NCI-H1105 (cell line): ENCODE measurements at places on chromosomes 5 and 9.

- DNase-seq: no peak
Measured at GRCh38 chr5:68730220-68730978, 363.4 kb upstream of the SLC30A5 start.

- DNase-seq: no peak
Measured at GRCh38 chr9:89339807-89340206, 21.5 kb downstream of the SECISBP2 start.

- no peak for DNase-seq
Measured at GRCh38 chr9:111598733-111599091, 735 bp downstream of the PTGR1 start.

DNA sequence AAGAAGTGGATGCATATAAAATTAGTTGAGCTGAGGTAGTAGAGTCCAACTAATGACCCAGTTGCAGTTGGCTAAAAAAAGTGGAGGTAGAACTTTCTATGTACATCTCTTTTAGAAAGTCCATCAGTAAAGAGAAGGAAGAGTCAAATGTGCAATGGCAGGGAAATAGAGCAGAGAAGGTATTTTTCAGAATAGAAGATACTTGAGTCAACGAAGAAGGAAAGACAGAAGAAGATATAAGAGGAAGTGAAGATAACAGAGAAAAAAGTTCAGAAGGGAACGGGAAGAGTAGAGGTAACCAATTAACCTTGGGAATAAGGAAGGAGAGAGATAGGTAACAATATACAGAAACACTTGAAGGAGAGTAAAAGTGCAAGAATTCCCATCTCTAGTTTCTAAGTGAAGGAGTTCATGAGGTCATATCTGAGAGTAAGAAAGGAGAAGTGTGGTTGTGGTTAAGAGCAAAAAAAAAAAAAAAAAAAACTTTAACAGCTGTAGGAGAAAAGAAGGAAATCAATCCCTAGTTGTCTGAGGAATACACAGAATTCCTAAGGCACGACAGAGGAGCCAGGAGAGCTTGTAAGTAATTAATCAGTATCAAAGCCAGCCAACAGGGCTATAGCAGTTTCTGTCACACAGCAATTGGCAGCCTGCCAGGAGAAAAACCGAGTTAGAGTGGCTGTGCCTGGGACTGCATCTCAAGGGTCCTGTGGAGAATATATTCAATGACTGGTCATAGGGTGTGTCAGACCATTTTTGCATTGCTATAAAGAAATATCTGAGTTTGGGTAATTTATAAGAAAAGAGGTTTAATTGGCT, 61.0 kb downstream of the ARL15 start:
- no peak for DNase-seq

- no peak for DNase-seq
Measured at GRCh38 chr9:17742067-17742466, 163.2 kb downstream of the SH3GL2 start.

DNA sequence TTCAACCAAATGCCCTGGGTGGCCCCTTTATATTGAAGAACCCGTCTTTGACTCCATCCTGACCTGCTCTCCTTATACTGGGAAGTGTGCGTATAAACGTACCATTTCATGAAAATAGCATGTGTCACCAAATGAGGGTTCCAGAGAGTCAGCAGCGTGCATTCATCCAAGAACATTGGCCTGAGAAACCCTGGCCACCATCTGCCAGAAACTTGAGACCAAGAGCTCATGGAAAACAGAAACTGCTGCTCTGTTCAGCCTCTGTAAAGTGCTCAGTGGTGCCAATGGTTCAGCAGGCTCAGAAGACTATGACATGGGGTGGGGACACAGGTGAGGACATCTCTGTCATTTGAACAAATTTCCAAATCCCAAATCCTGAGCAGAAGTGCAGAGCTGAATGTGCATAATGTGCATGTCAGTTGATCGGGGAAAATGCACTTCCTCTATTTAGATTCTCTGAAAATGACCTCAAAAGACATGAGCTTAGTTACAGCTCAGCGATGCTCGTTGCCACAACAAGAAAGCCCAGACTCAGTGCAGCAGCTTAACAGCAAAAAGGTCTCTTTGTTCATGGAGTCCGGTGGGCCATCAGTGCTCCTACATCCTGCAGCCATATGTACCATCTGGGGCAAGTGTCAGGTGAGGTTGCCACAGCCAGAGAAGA, 176.1 kb downstream of the ATPSCKMT start:
- DNase-seq: no peak

- no peak for DNase-seq
Measured at GRCh38 chr9:136310273-136311030, 6.6 kb upstream of the CCDC187 start.

GRCh38 chr5:100902440-100903038, 543 bp downstream of the ST8SIA4 start:
- DNase-seq: no peak

DNA sequence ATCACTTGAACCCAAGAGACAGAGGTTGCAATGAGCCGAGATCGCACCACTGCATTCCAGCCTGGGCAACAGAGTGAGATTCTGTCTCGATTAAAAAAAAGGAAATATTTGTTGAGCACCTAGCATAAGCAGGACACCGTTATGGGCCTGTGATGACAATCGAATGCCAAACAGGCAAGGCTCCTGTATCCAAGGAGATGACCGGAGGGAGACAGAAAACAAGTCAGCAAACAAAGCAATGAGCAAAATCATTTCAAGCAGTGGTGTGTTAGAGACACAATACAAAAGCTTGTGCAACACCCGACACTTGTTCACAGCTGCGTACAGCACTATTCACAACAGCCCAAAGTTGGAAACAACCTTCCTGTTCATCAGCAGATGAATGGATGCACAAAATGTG, 87.1 kb upstream of the CPEB4 start:
- no peak for DNase-seq
